ENCODE measurements at places on chromosomes 2 and 18.

DNA sequence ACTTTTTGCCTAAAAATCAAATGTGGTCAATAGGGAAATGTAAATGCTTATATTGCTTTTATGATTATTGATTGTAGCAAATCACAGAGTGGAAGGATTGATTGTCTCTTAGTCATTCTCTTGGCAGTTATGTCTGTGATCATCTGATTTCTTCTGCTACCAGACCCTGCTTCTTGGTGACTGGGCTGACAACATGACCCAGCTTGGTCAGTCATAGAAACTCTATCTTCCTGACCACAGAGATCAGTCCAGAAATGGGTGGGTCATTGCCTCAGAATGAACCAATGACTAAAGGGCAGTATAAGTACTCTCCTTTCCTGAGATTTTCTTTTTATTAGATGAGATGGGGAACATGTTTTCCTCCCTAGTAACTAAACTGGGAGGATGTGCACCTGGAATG lies 87.6 kb downstream of the MAIP1 start:
- DNase-seq = no peak

GRCh38 chr2:113133704-113134598 lies 6.6 kb downstream of the IL1RN start:
- peak; percentile 45 for DNase-seq

DNA sequence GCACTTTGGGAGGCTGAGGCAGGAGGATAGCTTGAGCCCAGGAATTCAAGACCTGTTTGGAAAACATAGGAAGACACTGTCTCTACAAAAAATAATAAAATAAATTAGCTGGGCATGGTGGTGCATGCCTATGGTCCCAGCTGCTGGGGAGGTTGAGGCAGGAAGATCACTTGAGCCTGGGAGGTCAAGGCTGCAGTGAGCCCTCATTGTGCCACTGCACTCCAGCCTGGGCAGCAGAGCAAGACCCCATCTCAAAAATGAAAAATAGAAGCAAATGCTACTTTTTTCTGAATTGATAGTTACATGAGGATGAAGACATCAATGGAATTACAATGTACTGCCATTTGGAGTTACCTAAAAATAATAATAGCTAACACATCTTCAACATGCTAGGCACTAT lies 31.9 kb downstream of the METTL21A start:
- no peak for DNase-seq

GRCh38 chr18:47799376-47799775 lies 131.1 kb downstream of the SMAD2 start:
- DNase-seq = no peak

- no peak for DNase-seq
Measured at GRCh38 chr2:85584354-85584856, at the start of gene VAMP5. TSS of gene VAMP5 (plus strand) at chr2:85584431. CDS start at chr2:85584491, 60 bp downstream.

- no peak for DNase-seq
Measured at GRCh38 chr18:42925036-42925435, 190.4 kb downstream of the RIT2 start.

DNA sequence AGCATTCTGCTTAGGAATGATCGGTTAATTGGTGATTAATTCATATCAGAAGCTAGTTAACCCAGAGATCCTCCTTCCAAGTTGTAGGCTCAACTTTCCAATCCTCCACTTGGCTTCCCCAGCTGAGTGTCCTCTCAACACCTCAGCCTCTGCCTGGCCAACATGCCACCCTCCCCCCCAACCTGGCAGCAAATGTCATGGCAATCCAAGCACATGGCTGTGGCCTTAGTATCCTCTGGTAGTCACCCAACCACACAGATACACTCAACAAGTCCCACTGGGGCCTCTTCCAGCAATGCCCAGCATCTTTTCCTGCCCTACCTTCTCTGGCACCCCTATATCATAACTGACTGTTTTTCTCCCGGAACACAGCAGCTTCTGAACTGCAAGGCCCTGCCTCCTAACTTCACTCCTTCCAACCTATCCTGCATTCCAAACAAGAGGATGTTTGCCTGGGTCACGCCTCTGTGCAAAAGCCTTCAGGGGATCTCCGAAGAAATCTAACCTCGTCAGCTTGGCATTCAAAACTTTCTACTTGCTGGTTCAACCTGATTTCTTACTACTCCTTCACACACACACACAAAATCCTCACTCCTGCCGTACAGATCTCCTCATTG lies 195.0 kb downstream of the CYP26B1 start:
- no peak for DNase-seq

Measured in coronary artery (tissue), 2 donors.